WTC11 (cell line): ENCODE measurements at places on chromosomes 3 and 15. TPM values are rescaled to one million over a fixed set of nuclear protein-coding genes. Genes with fewer than 3 reads are reported as not detected.

Gene IL12A
- total RNA-seq, result 0.69 to 1.0 TPM (median 0.69 TPM) in 3 replicates

Gene GOLIM4
- 23.9 to 30.0 TPM (median 23.9 TPM) in 3 replicates for total RNA-seq

Gene FETUB
- total RNA-seq, result not detected in 3 replicates

Gene ROPN1
- not detected in 3 replicates for total RNA-seq

Gene PIF1
- 174 to 249 TPM (median 184 TPM) in 3 replicates for total RNA-seq

Gene MGLL
- 0.73 to 0.96 TPM (median 0.94 TPM) in 3 replicates for total RNA-seq

GRCh38 chr15:58369956-58370355, 61.8 kb upstream of the LIPC start:
- no peak for DNase-seq

DNA sequence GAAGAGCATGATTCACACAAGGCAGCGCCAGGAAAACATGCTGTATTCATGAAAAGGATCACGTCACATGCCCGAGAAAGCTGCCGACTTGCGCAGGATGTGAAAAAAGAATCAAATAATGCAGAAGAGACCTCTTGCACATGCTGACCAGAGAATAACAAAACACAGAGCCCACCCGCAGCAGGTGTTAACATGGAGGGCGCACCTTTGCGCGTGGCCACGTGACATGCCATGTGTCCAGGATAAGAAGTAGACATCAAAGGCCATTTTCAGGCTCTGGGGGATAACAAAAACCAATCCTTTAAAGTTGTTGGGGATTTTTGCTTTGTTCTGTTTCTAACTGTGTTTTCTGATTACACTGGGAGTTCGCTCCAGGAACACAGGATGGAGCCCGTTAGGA, 1332.8 kb downstream of the ZPLD1 start:
- DNase-seq, result no peak

- no peak for DNase-seq
These were observed 165.5 kb upstream of the MLF1 start for GRCh38 chr3:158405507-158405906.

DNA sequence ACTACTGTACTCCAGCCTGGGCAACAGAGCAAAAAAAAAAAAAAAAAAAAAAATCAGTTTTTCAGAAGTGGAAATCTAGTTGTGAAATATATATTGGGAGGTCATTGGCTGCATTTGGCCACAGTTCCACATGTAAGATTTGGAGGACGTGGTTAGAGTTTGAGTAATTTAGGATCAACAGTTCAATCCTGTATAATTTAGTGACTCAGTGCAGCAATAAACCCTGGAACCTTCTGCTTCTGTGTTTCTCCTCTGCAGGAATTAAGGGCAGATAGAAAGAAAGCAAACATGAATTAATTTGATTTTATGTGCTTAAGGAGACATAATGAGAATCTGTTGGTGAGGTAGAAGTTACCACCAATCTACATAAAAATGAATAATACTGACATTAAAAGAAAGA, 347.0 kb downstream of the PTPRG start:
- no peak for DNase-seq

- DNase-seq, result no peak
These were observed 28.8 kb upstream of the UACA start for GRCh38 chr15:70792171-70792573.

DNA sequence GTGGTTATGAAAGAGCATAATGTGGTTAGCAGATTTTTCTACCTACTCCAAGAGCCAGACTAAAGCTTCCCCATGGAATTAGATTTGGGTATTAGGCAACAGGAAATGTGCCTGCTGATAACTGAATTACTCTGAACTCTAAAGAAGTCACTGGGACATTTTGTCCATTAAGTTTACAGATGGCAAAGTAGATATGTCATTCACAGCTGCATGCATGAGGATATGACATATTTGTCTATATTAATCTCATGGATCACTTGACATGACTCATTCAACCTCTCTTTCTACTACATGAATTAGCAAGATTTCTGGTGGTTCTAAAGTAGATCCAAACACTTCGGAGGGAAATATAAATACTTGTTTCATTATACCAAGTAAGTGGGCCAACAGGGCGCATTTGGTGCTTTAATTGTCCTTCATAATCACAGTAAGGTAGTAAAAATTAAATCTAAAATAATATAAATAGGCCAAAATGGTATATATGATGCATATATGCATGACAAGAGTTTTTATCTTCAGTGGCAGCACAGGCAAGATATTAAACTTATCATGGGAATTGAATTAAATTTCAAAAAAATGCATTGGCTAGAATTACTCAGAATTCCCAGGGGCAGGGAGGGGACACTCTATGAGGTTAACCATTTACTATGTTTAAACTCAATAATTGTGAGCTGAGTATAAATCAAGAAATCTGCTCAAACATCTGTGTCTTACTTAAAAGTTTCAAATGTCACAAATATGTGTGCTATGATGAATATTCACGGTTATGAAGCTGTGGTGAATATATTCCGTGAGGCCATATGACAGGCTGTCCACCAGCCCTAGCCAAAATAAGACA, 365.3 kb upstream of the KCNMB2 start:
- no peak for DNase-seq

- peak; percentile 62 for DNase-seq
These were observed at the start of gene LRRC2 for GRCh38 chr3:46566040-46566641. Gene LRRC2 (minus strand): TSS chr3:46566302. CDS start chr3:46551591, 14,711 bp downstream.

DNA sequence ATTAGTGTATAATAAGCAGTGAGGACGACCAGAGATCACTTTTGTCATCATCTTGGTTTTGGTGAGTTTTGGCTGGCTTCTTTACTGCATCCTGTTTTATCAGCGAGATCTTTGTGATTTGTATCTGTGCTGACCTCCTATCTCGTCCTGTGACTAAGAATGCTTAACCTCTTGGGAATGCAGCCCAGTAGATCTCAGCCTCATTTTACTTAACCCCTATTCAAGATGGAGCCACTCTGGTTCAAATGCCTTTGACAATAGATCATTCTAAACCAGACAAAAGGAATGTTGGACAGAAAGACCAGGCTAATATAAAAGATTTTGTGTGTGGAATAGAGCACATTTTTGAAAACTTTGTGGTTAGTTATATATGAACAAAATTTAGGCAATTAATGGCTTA, 618.5 kb upstream of the BCHE start:
- DNase-seq, result no peak

DNA sequence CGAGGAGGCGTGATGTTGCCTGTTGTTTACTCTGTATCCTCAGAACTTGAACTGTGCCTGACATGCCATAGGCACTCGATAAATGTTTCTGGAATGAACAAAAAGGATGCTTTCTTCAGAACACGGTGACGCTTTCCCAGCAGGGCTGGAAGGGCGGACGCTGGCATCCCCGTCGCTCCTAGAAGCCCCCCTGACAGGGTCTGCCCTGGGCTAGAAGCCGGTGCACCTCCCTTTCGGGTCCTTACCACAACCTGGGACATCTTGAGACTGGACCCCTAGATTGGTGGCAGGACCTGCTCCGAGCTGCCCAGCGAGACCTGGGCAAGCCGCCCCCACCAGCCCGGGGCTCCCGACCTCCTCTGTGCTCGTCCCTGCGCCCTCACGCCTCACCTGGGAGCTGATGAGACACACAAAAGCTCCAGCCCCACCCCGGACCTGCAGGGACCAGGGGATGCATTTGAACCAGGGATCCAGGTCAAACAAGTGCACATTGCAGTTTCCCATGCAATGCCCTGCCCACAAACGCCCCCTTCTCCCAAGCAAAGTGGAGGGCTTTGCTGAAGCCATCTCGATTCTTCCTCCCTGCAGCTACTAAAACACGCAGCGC, 131.2 kb upstream of the MEF2A start:
- no peak for DNase-seq

GRCh38 chr3:57221883-57222282, 5.6 kb upstream of the APPL1 start:
- no peak for DNase-seq

GRCh38 chr15:65174509-65174908, 10.6 kb downstream of the CLPX start:
- DNase-seq, result no peak
